ENCODE measurements at places on chromosomes 2 and 18. TPM values are rescaled to one million over a fixed set of nuclear protein-coding genes. Genes with fewer than 3 reads are reported as not detected.
A peak's percentile ranks its signal among the peaks of the same experiment; 100 is the strongest.

DNA sequence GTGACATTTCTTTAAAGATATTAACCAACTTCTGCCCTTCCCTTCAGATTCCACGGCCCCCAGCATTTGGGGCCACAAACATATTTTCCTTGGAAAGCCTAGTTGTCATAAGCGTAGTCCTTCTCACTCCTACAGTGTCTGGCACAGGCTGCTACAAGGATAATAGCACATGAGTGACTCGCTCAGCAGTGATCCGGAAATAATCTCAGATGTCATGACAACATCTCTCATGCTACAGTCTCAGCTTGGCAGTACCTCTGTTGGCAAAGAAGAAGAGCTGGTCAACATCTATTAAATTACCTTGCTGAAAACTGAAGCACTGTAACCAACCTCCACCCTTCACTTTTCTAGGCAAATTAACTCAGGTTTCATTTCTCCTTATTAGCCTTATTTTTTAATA is 351.7 kb downstream of the RAD51AP2 start:
- no peak for DNase-seq

- no peak for DNase-seq
These were observed 638 bp downstream of the CEP192 start for GRCh38 chr18:12991821-12992179.

The TBC1D8 gene
- 72.1 TPM for total RNA-seq

DNA sequence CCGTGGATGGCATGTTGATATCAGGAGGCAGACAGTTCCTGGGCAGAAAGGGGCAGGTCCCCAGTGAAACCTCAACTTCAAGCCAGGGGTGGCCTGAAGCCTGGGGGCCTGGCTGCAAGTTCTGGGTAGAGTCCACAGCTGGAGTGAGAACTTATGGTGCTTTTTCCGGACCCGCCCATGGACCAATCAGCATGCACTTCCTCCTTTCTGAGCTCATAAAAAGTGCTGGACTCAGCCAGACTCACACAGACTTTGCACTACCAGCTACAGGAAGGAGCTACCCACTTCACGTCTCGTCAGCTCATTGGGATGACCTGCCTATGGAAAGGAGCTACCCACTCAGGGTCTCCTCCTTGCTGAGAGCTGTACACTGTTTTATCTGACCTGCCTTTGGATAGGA is 183.1 kb upstream of the MC4R start:
- DNase-seq, result no peak

DNA sequence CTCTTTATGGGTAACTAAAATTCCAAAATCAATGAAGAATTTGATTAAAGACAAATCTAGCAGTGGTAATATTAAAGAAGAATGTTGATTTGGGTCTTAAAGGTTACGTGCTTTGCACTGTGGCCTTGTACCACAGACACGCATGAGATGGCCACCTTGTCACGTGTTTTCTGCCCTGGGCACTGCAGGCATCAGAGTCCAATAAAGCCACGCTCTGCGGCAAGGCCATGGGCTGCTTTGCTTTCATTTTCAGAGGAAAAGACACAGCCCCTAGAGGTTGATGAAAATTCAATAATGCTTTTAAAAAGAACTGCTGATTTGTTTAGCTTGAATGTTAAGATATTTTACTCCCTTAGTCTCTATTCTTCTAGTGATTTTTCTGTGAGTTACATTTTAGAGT is 30.4 kb downstream of the AOX1 start:
- peak; percentile 43 for DNase-seq

- no peak for DNase-seq
These were observed 28.3 kb upstream of the ASAP2 start for GRCh38 chr2:9178110-9178903.

- DNase-seq, result no peak
These were observed 291.5 kb downstream of the LRATD1 start for GRCh38 chr2:14923820-14924580.

DNA sequence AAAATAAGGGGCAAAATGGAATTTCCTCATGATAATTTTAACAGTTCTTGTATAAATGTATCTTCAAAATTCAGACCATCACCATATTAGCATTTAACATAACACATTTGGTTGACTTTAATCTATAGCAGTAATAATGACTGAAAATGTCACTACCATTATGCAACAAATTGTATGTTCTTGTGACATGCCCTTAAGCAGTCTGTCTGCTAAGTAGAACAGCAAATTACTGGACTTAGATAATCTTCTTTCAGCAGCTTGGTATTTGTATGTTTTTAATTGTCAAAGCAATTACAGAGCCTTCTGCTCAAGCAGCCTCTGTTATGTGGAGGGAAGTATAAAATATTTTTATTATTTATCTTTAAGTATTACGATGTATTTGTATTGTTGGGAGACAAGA is 214.3 kb upstream of the NXPH2 start:
- no peak for DNase-seq

The ITGA4 gene
- 12.3 TPM for total RNA-seq

The CRYBA2 gene
- not detected for total RNA-seq

DNA sequence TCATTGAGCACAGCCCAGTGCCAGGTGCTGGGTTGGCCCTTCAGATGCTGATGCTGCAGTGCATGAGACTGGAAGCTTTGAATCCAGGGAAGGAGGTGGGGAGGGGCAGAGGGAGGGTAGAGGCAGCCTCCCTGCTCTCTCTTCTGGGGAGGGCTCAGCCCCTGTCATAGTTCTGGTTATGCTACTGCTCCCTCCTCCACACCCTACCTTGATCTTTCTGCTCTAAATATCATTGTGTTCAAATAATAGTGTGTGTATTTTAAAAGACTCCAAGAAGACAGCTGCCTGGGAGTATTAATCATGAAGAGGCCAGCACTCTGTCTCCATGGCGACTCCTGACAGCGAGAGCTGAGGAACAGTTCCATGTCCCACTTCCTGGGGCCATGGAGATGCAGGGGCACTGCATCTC is 3.8 kb upstream of the EGR4 start:
- DNase-seq, result no peak

The EDAR gene
- 2.0 TPM for total RNA-seq

DNA sequence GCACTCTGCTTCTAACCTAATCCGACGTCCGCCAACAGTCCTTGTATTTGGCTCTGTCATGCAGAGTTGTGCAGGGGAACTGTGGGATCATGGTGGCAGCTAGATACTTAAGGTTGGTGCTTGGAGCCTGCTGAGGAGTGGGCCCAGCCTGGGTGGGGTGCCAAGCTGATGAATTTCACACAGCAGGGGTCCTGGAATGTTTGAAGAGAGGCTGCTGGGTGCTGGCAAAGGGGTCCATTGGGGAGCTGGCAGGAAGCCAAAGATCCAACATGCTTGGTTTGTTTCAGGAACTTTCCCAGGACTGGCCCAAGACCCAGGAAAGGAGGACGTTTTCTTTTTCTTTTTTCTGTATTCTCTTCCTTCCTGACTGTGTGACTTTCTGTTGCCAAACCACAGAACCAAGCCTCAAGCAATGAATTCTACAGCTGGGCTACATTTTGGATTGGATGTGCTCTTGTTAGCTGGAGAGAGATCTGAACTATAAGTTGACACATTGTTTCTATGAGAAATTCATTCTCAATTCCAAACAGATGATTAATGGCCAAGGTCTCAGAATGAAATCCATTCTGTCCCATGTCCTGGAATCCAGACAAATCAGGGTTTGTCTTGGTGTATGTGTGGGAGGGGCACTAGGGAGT is 49.9 kb downstream of the DHRS9 start:
- DNase-seq, result no peak

DNA sequence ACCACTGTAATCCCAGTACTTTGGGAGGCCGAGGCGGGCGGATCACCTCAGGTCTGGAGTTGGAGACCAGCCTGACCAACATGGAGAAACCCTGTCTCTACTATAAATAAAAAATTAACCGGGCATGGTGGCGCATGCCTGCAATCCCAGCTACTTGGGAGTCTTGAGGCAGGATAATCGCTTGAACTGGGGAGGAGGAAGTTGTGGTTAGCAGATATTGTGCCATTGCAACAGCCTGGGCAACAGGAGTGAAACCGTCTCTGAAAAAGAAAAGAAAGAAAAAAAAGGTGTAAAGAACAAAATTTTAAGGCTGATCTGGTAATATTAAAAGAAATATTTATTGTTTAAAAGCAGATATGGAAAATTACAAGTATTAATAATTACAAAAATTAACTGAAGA is 29.7 kb downstream of the ZNF804A start:
- no peak for DNase-seq

The TNFAIP6 gene
- total RNA-seq, result 1.4 TPM

The AGXT gene
- 1.6 TPM for total RNA-seq

The LIMS4 gene
- 2.8 TPM for total RNA-seq

DNA sequence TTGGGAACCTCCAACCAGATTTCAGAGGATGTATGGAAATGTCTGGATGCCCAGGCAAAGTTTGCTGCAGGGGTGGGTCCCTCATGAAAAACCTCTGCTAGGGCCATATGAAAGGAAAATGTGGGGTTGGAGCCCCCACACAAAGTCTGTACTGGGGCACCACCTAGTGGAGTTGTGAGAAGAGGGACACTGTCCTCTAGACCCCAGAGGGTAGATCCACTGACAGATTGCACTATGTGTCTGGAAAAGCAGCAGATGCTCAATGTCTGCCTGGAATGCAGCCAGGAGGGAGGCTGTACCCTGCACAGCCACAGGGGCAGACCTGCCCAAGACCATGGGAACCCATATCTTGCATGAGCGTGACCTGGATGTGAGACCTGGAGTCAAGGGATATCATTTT is 573.7 kb upstream of the NXPH2 start:
- DNase-seq, result no peak

DNA sequence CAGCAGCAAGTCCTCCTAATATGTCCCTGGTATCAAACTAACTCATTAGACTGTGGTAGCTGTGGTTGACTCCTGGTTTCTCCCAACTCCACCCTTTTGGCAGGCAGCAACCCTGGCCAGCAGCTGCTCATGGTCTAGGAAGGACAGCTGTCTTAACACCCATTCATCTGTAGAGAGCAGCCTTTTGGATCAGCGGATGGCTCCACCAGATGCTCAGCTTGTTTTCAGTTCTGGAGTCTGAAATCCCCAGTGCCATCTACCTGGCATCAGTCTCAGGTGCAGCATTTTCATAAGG is 100.5 kb downstream of the SPOPL start:
- no peak for DNase-seq

DNA sequence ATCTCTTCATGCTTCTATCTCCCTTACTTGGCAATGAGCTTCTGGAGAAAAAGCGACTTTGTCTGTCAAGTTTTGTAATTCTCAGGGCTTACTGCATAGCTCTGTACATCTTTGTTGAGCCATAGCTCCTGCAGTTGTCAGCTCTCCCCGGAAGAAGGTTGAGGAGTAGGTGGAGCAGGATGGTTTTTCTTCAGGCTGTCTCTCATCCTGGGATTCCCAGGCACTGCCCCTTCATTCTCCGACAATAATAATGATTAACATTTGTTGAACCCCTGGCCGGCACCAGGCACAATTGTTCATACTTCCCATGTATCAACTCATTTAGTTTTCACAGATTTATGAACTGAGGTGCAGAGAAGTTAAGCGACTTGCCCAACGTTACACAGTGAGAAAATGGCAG is 23.5 kb upstream of the RHOB start:
- no peak for DNase-seq

DNA sequence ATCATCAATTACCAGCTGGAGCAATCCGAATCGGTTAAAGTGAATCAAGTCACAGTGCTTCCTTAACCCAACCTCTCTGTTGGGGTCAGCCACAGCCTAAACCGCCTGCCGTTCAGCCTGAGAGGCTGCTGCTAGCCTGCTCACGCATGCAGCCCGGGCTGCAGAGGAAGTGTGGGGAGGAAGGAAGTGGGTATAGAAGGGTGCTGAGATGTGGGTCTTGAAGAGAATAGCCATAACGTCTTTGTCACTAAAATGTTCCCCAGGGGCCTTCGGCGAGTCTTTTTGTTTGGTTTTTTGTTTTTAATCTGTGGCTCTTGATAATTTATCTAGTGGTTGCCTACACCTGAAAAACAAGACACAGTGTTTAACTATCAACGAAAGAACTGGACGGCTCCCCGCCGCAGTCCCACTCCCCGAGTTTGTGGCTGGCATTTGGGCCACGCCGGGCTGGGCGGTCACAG is 496 bp upstream of the ITGA4 start:
- peak; percentile 53 for DNase-seq

GRCh38 chr18:58599106-58599505 is 29.8 kb downstream of the ALPK2 start:
- DNase-seq, result no peak

The TMEM37 gene
- 149 TPM for total RNA-seq

DNA sequence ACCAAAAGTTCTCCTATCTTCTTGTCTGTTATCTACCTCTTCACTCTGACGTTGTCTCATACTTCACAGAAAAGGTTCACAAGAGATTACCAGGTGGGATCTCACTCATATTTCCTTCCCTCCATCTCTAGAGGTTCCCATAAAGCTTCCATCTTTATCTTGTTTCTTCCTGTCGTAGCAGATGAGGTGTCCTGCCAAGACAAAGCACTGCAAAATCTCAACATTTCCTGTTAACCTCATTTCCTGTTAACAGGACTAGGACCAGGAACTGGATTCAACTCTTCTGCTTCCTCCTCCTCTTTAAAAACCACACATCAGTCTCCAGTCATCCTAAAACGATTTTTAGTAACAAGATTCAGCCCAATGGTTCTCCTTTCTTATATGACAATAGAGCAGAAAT is 512.8 kb upstream of the NRP2 start:
- DNase-seq, result no peak

DNA sequence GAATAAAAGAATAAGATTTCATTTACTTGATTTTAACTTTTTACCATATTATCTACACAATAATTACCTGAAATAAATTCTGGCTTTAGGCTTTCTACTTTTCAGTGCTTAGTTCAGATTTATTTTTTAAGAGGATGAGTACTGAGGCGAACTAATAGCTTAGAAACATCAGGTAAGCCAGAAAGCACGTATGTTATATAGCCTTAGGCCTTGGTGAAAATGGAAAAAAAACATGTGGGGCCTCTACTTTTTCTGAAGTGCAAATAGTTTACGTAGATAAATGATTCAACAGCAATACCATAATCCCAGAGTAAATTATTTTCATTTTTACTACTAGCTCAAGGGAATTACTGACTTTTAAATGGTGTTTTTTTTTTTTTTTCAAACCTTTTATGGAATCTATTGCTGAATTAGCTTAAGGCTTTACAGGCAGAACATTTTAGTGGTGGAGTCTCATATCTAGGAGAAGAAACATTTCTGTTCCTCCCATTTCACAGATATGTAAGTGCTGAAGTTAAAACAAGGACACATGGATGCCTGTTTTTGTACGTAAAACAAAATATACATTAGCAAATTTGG is 6.2 kb downstream of the CPS1 start:
- DNase-seq, result no peak

The GFPT1 gene
- 108 TPM for total RNA-seq

The MPPE1 gene
- total RNA-seq, result 56.7 TPM

- DNase-seq, result peak; percentile 93
These were observed at the start of gene STAT1 for GRCh38 chr2:191013932-191014652. Gene STAT1, minus strand, starts transcription at chr2:191014171. Its CDS starts 4,168 bp downstream, at chr2:191010003.

GRCh38 chr2:228516019-228516418 is 334.5 kb upstream of the SPHKAP start:
- DNase-seq, result no peak

DNA sequence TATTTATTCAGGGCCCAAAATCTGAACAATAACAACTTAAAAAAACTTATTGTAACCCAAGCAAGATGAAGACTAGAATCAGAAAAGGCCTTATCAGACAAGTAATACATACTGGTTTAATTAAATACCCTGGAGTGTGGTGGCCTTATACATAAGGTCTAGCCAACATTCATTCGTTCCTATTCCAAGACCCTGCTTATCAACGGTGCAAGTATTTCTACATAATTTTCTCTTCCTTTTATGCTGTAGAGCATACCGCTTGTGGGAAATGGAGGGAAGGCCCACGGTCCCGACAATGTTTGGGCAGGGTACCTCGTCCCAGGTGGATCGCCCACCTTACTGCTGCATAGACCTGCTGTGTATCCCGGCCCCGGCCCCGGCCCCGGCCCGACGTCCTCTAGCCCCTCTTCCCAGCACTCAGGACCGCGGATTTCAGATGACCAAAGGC is 708 bp downstream of the ZNF24 start:
- DNase-seq, result no peak

The ABCA12 gene
- 0.03 TPM for total RNA-seq

Data from mucosa of gallbladder (tissue), 1 donor.